ENCODE measurements at places on chromosomes 2 and 18. TPM values are rescaled to one million over a fixed set of nuclear protein-coding genes. Genes with fewer than 3 reads are reported as not detected.

The SRD5A2 gene
- total RNA-seq, result not detected

GRCh38 chr2:219020604-219021365 lies 20.5 kb downstream of the CFAP65 start:
- no peak overlapping the region for H3K27ac ChIP-seq
- H3K27me3 ChIP-seq, result peaks cover 2% of the 10 kb centered on the region
- no peak overlapping the region for H3K4me3 ChIP-seq
- H3K4me1 ChIP-seq, result no peaks in the 10 kb centered on the region
- no peak for DNase-seq
- H3K36me3 ChIP-seq, result no peaks in the 10 kb centered on the region

- no peak for DNase-seq
- peaks cover 3% of the 10 kb centered on the region for H3K4me1 ChIP-seq
- H3K36me3 ChIP-seq, result no peaks in the 10 kb centered on the region
- H3K27me3 ChIP-seq, result no peaks in the 10 kb centered on the region
- H3K27ac ChIP-seq, result no peak overlapping the region
Measured at GRCh38 chr2:46469116-46469515, 10.2 kb upstream of the TMEM247 start.

DNA sequence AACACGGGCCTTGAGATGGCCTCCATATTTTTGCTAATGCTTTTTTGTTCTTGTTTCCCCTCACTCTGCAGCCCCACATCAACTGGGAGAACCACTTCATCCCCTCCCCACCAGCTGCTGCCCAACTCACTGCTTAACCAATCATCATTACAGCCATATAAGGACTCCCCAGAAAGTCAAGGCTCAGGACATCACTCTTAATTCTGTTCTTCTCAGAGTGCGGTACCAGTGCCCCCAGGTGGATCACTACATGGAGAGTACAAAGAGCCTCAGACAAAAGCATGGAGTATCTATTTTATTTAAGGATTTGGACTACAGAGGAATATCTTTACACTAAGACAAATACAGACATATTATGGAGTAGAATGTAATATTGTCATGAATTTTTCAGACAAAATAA lies 340.6 kb downstream of the PAX3 start:
- no peak overlapping the region for H3K27ac ChIP-seq
- peaks cover 1% of the 10 kb centered on the region for H3K27me3 ChIP-seq
- H3K4me3 ChIP-seq, result no peak overlapping the region
- no peaks in the 10 kb centered on the region for H3K36me3 ChIP-seq
- H3K4me1 ChIP-seq, result no peaks in the 10 kb centered on the region

DNA sequence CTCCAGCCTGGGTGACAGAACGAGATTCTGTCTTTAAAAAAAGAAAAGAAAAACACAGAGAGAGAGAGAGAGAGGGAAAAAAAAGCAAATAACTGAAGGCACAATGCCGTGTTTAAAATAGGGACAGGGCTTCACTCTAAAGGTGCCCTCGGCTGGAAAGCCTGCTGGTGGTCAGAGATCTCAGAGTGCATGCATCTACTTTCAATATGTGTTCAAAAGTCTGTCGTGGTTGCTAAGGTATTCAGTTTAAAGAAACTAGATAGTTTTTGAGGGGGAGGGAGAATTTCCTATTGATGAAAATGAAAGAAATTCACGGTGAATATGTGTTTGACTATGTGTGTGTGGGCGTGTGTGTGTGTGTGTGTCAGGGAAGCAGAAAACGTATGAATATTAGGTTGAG lies 11.0 kb upstream of the CBLN2 start:
- DNase-seq, result no peak
- no peak overlapping the region for H3K27ac ChIP-seq
- H3K36me3 ChIP-seq, result no peaks in the 10 kb centered on the region
- H3K4me1 ChIP-seq, result peaks cover 5% of the 10 kb centered on the region
- H3K27me3 ChIP-seq, result peaks cover 1% of the 10 kb centered on the region

- no peaks in the 10 kb centered on the region for H3K36me3 ChIP-seq
- DNase-seq, result no peak
- H3K4me3 ChIP-seq, result no peak overlapping the region
- H3K4me1 ChIP-seq, result no peaks in the 10 kb centered on the region
Measured at GRCh38 chr2:34787341-34787740, 1188.2 kb upstream of the FAM98A start.

DNA sequence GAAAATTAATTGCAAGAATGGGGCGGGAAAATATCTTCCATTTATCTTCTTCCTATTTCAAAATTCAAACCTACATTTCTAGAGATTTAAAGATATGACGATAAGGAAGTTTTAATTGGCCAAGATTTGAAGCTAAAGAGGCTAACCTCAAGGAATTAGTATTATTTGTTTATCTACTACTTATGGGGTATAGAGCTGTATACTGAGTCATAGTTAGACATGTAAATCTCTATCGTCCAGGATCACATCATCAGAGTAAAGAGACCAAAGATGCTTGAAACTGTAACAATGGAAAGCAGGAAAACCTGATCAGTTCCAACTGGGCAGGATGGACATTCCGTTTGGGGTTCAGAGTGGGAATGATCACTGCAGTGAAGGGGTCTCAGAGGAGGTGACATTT lies 95.2 kb upstream of the KLF7 start:
- no peaks in the 10 kb centered on the region for H3K36me3 ChIP-seq
- H3K27ac ChIP-seq, result no peak overlapping the region
- DNase-seq, result no peak
- H3K27me3 ChIP-seq, result no peaks in the 10 kb centered on the region
- no peak overlapping the region for H3K4me3 ChIP-seq

DNA sequence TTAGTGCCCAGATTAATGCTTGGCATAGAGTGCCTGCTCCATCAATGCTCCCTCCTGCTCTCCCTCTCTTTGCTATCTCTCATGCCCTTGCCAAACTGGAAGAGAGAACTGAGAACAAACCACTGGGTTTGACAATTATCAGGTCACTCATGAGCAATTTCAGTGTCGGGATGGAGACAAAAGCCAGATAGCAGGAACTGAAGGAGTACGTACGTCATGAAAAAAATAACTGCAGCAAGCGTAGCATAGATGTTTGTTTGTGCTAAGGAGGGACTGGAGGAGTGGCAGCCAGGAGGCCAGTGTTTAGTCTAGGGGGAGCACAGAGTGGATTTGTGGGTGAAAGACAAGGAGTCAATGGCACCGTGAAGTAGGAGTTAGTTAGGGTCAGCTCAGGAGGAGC lies 113.3 kb downstream of the POLE4 start:
- H3K4me1 ChIP-seq, result no peaks in the 10 kb centered on the region
- no peak for DNase-seq
- H3K27ac ChIP-seq, result no peak overlapping the region
- no peaks in the 10 kb centered on the region for H3K27me3 ChIP-seq
- H3K4me3 ChIP-seq, result no peak overlapping the region
